ENCODE measurements at places on chromosomes 3 and 15.

DNA sequence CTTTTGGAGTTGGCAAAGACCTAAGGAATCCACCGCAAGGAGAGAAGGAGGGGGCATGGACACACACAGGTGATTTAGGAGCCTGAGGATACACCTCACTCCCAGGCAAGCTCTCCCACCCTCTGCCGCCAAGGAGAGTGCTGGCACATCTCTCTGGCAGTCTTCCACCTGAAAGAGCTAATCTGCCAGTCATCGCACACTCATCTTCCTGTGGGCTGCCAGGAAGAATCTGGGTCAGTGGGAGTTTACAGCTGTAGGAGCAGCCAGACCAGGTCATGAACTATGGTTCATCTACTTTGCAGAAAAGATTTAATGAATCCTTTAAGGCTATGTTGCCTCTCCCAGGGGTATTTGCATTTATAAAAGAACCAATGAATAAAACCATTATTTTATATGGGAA lies 170.6 kb upstream of the TSC22D2 start:
- no peak for DNase-seq
- H3K27me3 ChIP-seq: no peaks in the 10 kb centered on the region
- peaks cover 4% of the 10 kb centered on the region for H3K4me1 ChIP-seq

DNA sequence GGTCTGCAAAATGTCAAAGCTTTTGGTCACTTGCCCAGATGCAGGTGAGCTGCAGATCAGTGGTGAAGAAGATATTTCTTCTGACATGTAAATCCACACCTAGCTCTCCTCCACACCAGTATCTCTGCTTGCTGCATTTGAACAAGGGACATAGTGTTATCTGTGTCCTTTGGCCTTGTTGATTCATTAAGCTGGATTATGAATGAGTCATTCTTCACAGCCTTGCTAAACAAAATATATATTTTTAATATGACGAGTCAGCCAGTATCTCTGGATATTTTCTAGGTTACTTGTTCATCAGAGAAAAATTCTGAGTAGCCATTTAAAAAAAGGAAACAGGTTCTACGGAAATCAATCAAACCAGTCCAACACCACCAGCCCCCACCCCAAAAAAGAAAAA lies 190.6 kb upstream of the ADAMTS9 start:
- no peaks in the 10 kb centered on the region for H3K4me1 ChIP-seq
- H3K27me3 ChIP-seq: no peaks in the 10 kb centered on the region
- H3K27ac ChIP-seq: no peak overlapping the region
- H3K36me3 ChIP-seq: no peaks in the 10 kb centered on the region
- no peak overlapping the region for H3K4me3 ChIP-seq

DNA sequence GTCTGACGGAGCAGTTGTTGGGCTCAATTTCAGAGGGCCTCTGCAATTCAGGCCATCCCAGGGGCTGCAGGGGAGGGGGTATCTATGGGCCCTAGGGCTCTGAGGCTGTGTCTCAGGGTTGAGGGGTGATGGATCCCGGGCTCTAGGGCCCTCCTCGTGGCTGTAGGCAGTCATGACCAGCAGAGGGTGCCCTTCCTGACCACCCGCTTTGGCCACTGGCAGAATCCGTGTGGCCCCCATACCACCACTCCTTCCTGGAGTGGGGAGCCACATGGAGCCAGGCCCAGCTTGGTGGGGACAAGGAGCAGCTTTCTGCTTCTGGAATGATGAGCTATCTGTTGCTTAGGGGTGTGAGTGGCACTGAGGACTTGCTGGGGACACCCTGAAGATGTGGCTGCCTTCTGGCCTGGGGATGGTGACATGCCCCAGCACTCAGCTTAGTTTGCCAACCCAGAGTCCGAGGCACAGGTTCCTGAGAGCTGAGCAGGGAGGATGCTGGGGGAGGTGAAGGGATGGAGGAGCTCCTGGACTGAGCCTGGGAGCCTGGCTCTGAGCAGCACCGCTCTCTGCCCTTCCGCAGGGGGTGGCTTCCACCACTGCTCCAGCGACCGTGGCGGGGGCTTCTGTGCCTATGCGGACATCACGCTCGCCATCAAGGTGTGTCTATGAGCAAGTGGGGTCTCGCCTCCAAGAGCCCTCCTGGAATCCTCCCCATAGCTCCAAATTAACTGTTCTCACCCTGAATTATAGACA lies 20.2 kb downstream of the HDAC11 start:
- H3K4me3 ChIP-seq: no peak overlapping the region
- H3K36me3 ChIP-seq: no peaks in the 10 kb centered on the region
- H3K4me1 ChIP-seq: peaks cover 3% of the 10 kb centered on the region
- peak overlapping the region; percentile 16 for H3K27ac ChIP-seq
- DNase-seq: no peak

GRCh38 chr15:67927501-67928168 lies 87.8 kb upstream of the RNU6-1 start:
- H3K27me3 ChIP-seq: no peaks in the 10 kb centered on the region
- no peak overlapping the region for H3K27ac ChIP-seq
- no peaks in the 10 kb centered on the region for H3K36me3 ChIP-seq
- peaks cover 8% of the 10 kb centered on the region for H3K4me1 ChIP-seq

GRCh38 chr3:10317311-10317960 lies 3.5 kb downstream of the SEC13 start:
- H3K27ac ChIP-seq: no peak overlapping the region
- H3K27me3 ChIP-seq: no peaks in the 10 kb centered on the region
- peaks cover 20% of the 10 kb centered on the region for H3K4me1 ChIP-seq
- H3K4me3 ChIP-seq: no peak overlapping the region
- peaks cover 7% of the 10 kb centered on the region for H3K36me3 ChIP-seq

- H3K4me1 ChIP-seq: peaks cover 8% of the 10 kb centered on the region
- no peak overlapping the region for H3K27ac ChIP-seq
- no peaks in the 10 kb centered on the region for H3K36me3 ChIP-seq
- no peak for DNase-seq
- H3K4me3 ChIP-seq: no peak overlapping the region
Measured at GRCh38 chr15:44299997-44300396, 11.5 kb downstream of the GOLM2 start.
